ENCODE measurements at places on chromosomes 1 and 21.
A peak's percentile ranks its signal among the peaks of the same experiment; 100 is the strongest.

GRCh38 chr1:188169971-188170370 lies 1341.2 kb downstream of the PLA2G4A start:
- no peaks in the 10 kb centered on the region for H3K4me1 ChIP-seq
- no peak for DNase-seq
- no peaks in the 10 kb centered on the region for H3K36me3 ChIP-seq
- H3K27ac ChIP-seq: no peak overlapping the region
- no peak overlapping the region for H3K4me3 ChIP-seq
- no peaks in the 10 kb centered on the region for H3K27me3 ChIP-seq

- H3K27ac ChIP-seq: no peak overlapping the region
- no peak for DNase-seq
- H3K4me3 ChIP-seq: no peak overlapping the region
These were observed 23.2 kb downstream of the LEPR start for GRCh38 chr1:65443647-65444046.

- H3K4me1 ChIP-seq: no peaks in the 10 kb centered on the region
- no peak overlapping the region for H3K27ac ChIP-seq
- no peaks in the 10 kb centered on the region for H3K36me3 ChIP-seq
These were observed 5.7 kb upstream of the ZNF683 start for GRCh38 chr1:26378088-26378878.

DNA sequence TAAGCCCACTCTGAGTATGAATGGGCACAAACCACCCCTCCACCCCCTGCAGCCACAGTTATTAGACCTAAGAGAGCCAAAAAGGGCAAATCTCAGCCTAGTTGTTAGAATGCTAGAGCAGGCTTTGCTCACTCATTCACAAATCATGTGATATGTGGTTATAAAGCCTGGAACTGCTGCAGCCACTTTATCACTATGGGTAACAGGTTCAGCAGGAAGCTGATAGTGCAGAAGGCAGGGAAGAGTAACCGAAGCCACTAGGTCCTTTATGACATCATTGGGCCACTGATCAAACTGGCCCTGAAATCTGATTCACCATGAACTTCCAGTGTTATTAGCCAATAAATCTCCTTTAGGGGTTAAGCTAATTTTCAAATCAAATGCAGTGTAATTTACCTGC lies 134.7 kb downstream of the GRIK1 start:
- no peak overlapping the region for H3K4me3 ChIP-seq
- H3K27ac ChIP-seq: no peak overlapping the region
- DNase-seq: no peak
- no peaks in the 10 kb centered on the region for H3K4me1 ChIP-seq
- H3K27me3 ChIP-seq: no peaks in the 10 kb centered on the region

DNA sequence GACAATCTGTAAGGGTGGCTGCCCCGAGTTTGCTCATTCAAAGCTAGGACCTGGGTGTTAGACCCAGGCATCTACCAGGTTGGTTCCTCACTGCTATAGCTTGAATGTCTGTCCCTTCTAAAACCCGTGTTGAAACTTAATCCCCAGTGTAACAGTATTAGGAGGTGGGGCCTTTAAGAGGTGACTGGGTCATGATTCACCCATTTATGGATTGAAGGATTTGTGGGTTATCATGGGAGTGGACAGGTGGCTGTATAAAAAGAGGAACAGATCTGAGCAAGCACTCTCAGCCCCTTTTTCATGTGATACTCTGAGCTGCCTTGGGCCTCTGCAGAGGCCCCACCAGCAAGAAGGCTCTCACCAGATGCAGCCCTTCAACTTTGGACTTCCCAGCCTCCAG lies 29.4 kb downstream of the PSMG1 start:
- no peak overlapping the region for H3K27ac ChIP-seq
- no peak for DNase-seq
- no peaks in the 10 kb centered on the region for H3K36me3 ChIP-seq
- H3K4me3 ChIP-seq: no peak overlapping the region

GRCh38 chr1:235932090-235932510 lies 65.4 kb upstream of the LYST start:
- peaks cover 4% of the 10 kb centered on the region for H3K4me1 ChIP-seq
- H3K4me3 ChIP-seq: no peak overlapping the region
- no peak for DNase-seq
- no peaks in the 10 kb centered on the region for H3K27me3 ChIP-seq
- no peak overlapping the region for H3K27ac ChIP-seq

- H3K27me3 ChIP-seq: no peaks in the 10 kb centered on the region
- DNase-seq: peak; percentile 93
These were observed at the start of gene PRDX1 for GRCh38 chr1:45521413-45522323. Gene PRDX1 (minus strand): TSS chr1:45521884. CDS start chr1:45519043, 2,841 bp downstream.

GRCh38 chr21:44925378-44925755 lies 4.7 kb upstream of the ITGB2 start:
- no peaks in the 10 kb centered on the region for H3K36me3 ChIP-seq
- peaks cover 41% of the 10 kb centered on the region for H3K27me3 ChIP-seq
- H3K4me3 ChIP-seq: no peak overlapping the region
- no peak for DNase-seq
- peaks cover 8% of the 10 kb centered on the region for H3K4me1 ChIP-seq
- H3K27ac ChIP-seq: no peak overlapping the region

GRCh38 chr1:93818570-93818959 lies 60.4 kb downstream of the DNTTIP2 start:
- no peaks in the 10 kb centered on the region for H3K36me3 ChIP-seq
- H3K4me1 ChIP-seq: peaks cover 13% of the 10 kb centered on the region
- no peak overlapping the region for H3K27ac ChIP-seq
- no peak overlapping the region for H3K4me3 ChIP-seq
- DNase-seq: no peak

Measured in spinal cord (tissue), 10 donors.